AG09309 (cell line): ENCODE measurements at places on chromosomes 7 and 10.

DNA sequence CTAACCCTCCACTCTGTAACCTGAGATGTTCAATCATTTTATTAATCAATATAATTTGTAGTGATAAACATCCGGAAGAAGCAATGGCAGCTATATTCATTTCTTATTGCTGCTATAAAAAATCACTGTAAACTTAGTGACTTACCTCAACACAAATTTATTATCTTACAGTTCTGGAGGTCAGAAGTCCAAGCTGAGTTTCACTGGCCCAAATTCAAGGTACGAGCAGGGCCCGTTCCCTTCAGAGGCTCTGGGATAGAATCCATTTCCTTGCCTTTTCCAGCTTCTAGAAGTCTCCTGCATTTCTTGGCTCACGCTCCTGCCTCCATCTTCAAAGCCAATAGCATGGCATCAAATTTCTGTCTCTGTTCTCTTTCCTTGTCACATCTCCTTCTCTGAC, 279.5 kb upstream of the SP8 start:
- DNase-seq: no peak

GRCh38 chr7:140048138-140048537, 14.6 kb downstream of the PARP12 start:
- DNase-seq: no peak

- no peak for DNase-seq
Observed at GRCh38 chr10:24210501-24210900, 1.6 kb downstream of the KIAA1217 start.

DNA sequence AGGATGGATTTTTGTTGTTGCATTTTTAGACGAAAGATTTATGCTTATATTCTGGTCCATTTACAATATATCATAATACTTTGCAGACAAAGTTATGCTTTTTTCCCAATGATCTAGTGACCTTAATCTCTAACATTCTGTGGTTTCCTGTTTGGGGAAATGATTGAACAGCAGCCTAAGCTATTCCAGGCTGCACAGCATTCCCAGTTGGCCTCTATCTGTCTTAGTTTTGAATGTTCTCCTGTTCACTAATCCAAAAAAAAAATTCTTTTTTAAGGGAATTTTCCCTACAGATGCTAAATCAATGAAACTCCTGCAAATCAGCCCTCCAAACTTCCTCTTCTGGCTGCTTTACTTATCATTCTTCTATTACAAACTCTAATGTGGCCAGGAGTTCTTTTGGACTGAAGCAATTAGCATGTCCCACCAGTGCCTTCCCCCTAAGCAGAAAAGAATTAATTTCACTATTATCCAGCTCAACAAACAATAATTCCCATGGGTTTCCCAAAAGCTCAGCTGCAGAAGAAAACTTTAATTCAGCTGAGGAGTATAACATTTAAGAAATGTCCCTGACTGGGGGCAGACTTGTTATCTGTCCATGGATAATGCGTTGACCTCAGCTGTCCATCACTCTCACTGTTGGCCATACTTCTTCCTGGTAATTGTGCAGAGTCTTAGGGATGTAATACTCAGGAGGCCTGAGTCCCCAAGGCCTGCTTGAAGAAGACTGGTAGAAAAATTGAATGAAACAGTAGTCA, 81.9 kb upstream of the TRIL start:
- DNase-seq: no peak

DNA sequence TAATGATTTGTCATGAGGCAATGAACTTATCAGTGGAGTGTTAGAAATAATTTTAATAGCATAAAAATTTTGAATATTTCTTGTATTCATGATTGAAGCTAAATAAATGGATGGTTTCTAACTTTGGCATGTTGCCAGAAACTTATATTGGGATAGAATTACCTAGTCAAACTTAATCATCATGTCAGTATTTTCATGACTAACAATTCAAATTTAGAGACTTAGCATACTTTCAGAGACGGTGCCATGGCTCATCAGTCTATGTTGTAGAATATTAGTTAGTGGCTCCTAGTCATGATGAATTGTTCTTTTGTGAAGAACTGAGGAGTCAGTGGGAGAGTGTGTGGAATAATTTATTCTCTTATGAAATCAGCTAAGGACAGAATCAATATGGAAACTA, 599.6 kb upstream of the POT1 start:
- no peak for DNase-seq

GRCh38 chr7:106545275-106545674, 115.7 kb downstream of the CCDC71L start:
- DNase-seq: no peak

DNA sequence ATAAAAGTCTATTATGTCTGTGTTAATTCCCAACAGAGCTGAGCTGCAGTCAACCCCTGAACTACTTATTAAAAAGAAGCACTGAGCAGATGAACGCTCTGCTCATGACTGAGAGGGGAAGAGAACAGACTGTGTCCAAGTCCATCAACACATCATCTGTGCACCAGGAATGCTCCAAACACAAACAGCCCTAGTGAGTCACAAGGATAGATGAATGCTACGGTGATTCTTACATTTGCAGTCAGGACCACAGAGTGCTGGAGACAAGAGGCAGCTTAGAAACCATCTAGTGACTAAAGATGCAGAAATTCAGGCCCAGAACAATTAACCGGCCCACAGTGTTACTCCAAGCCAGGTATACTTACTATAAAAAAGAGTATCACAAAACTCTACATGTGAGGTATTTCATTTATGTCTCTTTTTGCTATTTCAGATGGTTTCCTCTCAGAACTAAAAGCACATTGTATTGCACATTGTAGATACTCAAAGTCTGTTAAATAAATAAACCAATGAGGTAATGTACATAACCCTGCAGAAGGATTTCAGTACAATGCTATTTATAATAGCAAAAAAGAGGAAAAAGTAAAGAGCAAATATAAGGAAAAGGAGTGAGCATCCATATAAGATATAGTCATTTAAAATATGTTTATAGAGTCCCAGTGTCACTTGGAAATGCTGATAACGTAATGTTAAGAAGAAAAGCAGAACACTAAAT, 159.2 kb downstream of the KCNMA1 start:
- DNase-seq: peak; percentile 50

- DNase-seq: no peak
Observed at GRCh38 chr10:123868038-123869019, 23.3 kb downstream of the CPXM2 start.

DNA sequence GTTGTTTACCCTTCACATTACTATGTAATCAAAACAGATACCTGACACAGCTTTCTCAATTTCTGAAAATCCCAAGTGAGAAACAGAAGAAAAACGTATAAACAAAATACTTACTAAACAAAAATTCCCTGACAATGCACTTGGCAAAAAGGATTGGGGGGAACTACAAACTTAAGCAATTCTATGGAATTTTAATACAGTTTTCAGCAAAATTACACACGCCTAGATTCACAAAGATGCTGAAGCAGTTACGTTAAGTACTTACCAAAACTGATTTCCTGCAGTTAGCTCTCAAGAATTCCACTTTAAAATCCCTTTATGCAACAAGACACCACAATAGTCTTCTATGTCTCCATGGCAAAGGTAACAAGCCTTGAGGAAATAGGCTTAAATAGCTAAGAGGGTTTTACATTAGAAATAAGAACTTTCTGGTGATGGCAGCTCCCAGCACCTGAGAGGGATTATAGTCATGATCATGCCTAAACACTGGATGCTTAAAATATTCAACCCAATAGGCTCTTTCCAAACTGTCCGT, 10.8 kb downstream of the TOMM7 start:
- no peak for DNase-seq

GRCh38 chr10:106981452-106982075, 182.9 kb downstream of the SORCS1 start:
- no peak for DNase-seq

DNA sequence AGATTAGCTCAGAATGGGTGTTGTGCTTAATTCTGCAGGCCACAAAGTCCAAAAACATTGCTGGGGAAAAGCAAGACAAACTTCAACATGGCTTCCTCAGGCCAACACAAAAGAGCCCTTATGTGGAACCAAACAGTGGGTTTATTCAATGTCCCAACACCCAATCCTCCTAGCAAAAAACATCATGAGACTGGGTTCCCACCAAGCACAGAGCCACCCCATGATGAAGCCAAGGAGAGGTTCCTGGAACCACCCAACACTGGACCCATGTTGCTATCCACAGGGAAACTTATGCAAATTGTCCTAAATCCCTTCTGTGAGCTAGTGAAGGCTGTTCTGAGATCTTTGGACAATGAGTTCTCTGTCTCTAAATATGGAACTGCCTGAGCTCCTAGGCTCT, 24.0 kb downstream of the SLC25A13 start:
- DNase-seq: no peak

- DNase-seq: no peak
Observed at GRCh38 chr10:132477398-132478340, 59.9 kb upstream of the INPP5A start.

DNA sequence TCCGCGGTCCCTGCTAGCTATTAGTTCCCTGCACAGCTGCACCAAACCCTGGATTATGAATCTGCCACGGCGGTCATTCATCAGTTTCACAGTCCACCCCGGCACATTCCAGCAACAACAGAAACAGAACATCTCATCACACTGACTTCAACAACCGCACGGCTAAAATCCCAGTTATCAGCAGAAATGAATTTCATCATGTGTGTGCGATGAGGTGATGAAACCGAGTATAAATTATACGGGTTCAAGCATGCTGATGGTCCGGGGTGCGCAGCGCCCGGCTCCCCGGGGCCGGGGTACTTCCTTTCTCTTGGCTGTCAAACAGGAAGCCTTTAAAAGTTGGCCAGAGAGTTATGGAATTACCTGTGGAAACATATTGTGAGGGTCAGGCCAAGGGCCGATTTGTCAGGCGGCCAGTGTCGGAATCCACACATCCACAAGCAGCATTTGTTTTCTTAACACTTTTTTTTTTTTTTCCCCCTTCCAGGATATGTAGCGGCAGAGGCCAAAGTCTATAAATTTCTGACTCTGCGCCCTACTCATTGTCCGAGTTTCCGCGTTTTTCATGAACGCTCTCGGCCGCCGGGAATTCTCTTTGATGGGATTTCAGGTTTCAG, 420.9 kb upstream of the MGMT start:
- no peak for DNase-seq

GRCh38 chr10:86597306-86597705, 57.0 kb upstream of the OPN4 start:
- no peak for DNase-seq

GRCh38 chr7:95491634-95492314, 6.0 kb downstream of the ASB4 start:
- DNase-seq: no peak

GRCh38 chr10:97297556-97298222, 5.3 kb upstream of the ARHGAP19 start:
- no peak for DNase-seq

DNA sequence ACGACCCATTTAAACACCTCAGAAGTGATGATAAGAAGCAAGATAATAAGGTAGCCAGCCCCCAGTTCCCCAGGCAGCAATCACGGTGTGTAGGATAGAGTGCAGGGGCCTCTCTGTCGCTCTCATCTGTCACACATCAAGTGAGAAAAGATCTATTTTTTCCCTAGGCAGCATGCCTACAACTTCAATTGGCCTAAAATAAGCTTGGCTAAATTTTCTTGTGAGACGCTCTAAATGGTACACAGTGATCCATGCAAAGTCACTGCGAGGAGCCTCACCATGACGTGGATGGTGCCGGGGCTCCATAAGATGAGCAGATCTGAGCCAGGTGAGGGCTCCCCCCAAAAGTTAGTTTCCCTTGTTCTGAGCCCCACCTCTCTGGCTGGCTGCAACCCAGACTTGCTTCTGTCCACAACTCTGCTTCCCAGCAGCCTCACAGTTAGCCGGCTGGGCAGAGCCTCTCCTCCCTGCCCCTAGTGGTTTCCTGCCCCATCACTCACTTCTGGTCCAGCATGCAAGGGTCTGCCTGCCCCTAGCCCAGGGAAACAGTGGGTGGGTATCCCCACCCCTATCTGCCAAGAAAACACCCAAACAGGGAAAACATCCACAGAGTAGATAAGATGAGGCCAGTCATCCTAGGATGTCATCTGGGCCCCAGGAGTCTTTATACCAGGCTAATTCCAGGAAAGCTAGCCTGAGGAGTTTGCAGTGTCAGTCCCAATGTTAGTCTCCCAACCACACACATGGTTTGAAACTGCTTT, 342.1 kb downstream of the GRID1 start:
- DNase-seq: no peak

DNA sequence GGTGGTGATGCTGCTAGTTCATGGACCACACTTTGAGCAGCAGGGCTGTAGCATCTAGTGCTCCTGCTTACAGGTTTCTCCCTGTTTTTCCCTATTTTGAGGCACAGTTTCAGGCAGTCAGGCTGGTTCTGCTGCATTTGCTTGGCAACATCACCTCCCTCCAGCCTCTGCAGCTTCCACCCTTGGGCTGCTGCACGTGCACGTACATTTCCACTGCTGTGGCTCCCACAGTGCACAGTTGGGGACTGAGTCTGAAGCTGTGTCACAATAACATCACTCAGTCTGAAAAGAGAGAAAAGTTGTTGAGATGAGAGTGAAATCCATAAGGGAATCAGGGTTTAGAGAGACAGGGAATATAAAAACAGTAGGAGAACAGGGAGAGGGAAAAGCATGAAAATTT, 230.7 kb upstream of the FZD1 start:
- no peak for DNase-seq

DNA sequence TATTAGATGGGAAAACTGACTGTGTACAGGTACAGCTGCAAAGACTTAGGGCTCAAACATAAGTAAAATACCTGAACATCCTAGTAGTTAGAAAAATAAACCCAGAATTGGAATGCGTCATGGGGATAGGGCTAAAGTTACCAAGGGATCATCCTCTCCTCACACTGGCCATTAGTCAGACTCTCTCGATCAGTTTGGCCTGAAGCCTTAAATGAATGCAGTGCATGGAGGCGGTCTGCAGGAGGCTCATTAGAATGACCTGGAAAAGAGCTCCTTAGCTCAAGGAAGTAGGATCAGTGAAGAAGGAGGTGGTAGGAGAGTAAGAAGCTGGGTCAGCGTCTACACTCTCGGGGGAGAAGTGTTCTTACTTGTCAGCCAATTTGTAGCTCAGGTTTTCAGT, 35.3 kb downstream of the DENND2A start:
- no peak for DNase-seq

DNA sequence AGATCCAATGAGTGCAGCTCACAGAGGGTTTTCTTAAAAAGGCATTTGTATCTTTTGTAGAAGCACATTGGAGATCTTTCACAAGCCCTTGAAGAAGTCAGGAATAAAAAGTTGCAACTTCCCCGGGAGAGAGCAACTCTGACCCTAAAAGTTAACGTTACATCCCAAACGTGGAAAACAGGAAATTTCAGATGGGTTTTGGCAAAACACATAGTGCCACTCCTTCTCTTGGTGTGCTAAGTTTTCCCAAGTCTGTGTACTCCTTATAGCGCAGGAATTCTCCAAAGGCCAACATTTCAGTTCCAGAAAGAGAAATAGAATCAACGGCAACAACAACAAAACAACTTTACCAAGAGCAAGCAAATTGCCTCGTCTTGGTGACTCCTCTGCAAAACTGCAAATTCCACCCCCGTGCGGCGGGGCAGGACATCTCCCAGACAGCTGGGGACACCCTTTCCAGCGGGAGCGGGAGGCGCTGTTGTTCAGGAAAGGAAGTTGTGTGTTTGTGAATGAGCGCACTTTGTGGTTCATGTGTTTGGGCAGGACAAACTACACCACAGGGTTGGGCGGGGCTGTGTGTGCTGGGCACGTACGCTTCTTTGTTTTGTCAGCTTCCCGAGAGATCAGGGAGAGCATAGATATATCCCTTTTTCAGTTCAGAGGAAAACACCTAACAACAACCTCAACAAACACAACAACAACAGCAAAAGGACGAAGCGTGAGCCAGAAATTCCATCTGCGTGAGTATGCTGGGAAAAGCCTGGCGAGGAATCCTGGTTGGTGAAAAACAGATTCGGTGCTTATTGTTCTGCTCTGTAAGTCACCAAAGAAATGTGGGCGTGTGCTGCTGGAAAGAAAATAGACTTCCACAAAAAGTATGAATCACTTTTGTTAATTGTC, 294.7 kb upstream of the PITRM1 start:
- DNase-seq: peak; percentile 88
